ENCODE measurements at places on chromosomes 5 and 9.

- DNase-seq, result no peak
These were observed 46.3 kb downstream of the FAM240B start for GRCh38 chr9:38673399-38674193.

DNA sequence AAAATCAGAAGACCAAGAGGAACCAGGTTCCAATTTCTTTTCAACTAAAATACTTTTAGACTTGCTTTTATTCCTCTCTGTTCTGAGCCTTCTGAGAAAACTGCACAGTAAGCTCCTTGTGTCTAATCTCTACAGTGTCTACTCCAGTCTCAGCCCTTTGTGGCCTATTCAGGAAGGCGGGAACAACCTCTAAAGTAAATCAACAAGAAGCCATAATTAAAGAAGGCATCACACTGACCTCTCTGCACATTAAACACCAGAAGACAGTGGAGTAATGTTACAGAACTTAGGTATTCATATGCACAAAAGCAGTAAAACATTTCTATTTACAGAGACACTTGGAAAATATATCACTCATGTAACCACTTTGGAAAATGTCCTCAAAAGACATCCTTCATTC, 14.9 kb downstream of the XPA start:
- no peak for DNase-seq

GRCh38 chr9:137035507-137035834, 3.6 kb upstream of the FUT7 start:
- DNase-seq, result no peak

DNA sequence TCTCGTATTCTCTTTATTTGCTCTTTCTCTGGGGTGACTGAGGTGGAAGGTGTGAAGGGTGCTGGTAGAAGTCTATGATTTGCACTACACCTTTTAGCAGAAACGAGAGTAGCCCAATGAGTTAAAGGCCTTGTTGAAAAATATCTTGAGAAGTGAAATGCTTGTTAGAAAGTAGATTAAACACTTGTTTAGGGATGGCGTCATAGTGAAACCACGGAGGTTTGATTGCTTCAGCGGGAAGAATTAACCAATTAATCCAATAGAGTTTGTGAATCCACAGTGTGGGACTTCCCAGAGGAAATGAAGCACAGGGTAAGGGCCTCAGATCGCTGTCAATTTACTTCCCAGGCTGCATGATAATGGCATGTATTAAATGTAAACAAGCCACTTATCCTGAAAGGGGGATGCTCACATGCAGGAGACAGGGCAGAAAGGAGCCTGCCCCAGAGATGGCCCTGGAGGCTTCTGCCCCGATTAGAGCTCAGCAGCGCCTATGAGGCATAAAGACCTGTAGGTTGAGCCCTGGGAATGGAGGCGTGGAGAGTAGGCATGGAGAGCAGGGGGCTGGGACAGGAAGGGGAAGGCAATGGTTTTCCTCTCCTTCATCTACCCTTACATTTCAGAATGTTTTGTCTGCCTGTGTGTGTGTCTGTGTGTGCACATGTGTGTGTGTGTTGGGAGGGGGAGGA, 1.5 kb downstream of the FAM170A start:
- DNase-seq, result no peak

- DNase-seq, result no peak
These were observed 231.8 kb downstream of the DRD1 start for GRCh38 chr5:175211956-175212756.

DNA sequence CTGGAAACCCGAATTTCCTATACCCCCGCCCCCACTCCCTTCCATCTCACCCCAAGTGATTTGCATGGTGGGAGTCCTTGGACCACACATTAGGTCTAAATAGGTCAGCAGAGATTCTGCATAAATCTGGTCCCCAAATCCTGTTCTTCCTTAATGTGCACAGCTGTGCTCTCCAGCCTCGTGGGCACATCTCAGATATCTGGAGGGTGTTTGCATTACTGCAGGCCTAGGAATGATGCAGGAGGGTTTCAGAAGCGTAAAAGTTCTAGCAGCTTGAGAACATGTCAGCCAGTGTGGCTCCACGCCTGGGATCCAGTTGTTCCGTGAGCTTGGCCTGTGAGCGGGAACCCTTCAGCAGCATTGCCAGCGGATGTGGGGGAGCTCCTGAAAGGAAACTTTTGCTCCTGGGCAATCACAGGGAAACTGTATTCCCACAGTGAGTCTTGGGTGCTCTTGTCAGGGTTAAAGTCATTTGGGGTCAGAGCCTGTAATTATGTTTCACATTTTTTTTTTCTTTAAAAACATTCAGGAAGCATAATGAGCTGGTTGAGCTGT, 12.9 kb downstream of the ARHGAP26 start:
- no peak for DNase-seq

DNA sequence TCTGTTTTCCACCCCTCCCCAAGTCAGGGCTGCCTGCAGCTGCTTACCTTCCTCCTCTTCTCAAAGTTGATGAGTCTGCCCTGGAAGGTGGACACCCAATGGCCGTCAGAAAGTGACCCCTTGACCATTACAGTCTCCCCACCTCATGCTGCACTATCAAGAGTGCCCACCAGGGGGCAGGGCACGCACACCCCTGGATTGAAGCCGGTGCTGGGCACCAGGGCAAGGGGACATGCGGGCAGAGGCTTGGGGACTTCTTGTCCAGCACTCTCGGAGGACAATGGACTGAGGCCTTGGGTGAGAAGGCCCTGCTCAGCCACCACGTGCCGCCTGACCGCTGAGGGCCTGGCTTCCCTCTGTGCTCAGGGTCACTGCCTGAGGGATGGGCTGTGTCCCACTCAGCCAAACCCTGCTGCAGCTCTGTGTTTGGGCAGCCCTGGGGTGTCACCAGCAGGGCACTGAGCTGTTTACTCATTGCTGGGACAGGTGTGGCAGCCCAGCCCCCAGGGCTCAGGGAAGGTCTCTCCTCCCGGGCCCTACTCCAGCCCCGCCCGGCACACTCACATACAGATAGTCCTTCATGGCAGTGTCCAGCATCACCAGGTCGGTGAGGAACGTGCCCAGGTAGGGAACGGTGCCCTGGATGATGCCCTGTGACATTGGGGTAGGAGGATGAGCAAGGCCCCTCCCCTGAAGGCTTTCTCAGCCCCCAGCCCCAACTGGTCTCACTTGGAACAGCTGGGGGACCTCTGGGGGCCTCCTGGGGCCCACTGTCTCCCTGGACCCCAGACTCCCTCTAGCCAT, 17.7 kb downstream of the RALGDS start:
- DNase-seq, result no peak

GRCh38 chr9:11366585-11367129, 753.9 kb upstream of the PTPRD start:
- no peak for DNase-seq

DNA sequence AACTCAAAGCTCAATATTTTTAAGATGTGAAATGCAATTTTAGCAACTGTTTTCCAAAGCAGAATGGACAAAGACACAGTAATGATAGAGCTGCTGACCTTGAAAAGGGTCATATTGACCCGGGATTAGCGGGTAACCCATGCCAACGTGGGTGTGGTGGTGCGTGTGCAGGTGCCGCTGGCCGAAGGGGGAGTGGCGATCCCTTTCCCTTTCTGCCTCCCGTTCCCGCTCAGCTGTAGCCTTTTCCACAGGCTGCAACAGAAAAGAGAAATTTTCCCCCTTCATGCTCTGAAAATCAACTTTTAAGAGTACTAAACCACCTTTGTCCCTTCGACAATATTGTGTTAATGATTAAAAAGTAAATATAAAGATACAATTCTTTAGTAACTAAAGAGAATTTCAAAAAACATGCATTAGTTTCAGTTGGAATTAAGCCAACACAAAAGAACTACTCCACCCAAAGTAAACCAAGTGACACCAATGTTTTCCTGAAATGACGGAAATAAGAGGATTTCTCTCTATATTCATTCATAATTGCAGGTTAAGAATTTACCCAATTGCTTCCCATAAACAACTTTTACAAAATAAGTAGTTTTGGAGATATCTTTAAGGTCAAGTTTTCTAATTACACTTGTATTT, 105.2 kb downstream of the ZNF608 start:
- DNase-seq, result no peak

GRCh38 chr9:128098297-128099230, 29.0 kb downstream of the PTGES2 start:
- DNase-seq, result peak; percentile 95

GRCh38 chr9:120587328-120587727, 7.4 kb upstream of the CDK5RAP2 start:
- no peak for DNase-seq

- DNase-seq, result no peak
These were observed 76.0 kb downstream of the ACTBL2 start for GRCh38 chr5:57406641-57407040.

- no peak for DNase-seq
These were observed 1.0 kb downstream of the KLF4 start for GRCh38 chr9:107488375-107489143.

DNA sequence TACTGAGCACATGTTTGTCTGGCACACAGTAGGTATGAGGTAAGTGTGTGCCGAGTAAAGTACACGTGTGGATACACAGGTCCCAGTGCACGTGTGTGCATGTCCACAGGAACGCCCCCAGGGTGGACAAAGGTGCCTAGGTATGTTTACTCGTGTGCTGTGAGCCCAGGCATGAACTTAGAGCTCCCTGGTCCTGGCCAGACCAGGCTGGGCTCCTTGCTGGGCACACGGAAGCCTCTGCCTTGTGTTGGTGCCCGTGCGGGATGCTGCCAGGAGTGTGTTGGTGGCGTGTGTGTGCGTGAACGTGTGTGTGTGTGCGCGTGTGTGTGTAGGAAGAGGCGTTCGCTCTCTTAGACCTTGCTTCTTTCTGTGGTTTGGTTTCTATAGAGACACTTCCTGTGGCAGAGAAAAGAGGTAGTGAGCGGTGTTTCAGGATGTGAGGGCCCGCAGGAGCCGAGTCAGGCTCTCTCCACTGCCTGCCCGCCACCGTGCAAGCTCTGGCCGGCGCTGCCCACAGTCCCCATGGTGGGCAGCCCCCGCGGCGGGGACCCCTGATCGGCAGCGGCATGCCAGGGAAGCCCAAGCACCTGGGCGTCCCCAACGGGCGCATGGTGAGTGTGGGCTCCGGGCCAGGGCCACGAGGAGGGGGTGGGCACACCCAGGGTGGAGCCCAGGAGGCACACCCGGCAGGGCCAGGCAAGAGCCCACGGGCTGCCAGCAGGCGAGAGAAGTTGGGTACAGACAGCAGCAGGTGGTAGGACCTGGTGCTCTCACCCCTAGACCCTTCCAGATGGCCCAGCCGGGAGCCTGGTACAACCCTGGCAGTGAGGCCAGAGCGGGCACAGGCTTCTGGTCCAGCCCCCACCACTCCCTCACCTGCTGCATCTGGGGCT, at the start of gene RGS14:
Gene RGS14, plus strand, starts transcription at position 466 of the 893 bp plus-strand sequence. Its CDS starts 101 bp downstream, at position 567.
- DNase-seq, result peak; percentile 94

DNA sequence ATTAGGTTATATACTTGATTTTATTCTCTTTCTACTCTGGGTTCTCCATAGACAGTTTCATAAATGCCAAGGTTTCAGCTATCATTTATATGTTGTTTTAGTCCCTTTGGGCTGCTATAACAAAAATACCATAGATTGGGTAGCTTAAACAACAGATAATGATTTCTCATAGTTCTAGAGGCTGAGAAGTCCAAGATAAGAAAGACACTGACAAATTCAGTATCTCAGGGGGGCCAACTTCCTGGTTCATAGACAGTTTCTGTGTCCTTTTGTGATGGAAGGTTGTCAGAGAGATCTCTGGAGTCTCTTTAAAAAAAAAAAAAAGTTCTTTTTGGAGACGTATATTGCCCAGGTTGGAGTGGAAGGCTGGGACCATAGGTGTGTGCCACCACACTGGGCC, 113.3 kb downstream of the SCAMP1 start:
- no peak for DNase-seq

DNA sequence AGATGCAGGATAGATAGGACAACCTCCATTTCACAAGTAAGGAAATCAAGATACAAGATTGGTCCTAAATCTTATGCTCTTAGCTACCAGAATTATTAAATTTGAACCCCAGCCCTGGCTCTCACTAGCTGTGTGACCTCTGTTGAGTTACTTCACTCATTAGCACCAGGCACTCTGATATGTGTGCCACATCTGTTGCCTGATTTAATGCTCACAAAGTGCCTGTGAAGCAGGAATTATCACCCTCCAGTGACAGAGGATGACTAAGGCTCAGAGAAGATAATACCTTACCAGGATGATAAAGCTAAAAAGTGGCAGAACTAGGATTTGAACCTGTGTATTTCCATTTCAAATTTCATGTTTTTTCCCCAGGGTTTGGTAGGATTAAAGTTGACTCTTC, 110.0 kb downstream of the PLPPR1 start:
- no peak for DNase-seq

- DNase-seq, result no peak
These were observed 102.0 kb downstream of the ARHGAP26 start for GRCh38 chr5:142872217-142872616.

GRCh38 chr5:35202319-35203111, 27.8 kb downstream of the PRLR start:
- DNase-seq, result peak; percentile 61

GRCh38 chr9:33850677-33851076, 33.7 kb downstream of the UBE2R2 start:
- DNase-seq, result no peak

GRCh38 chr5:96070622-96071225, 109.1 kb upstream of the ELL2 start:
- DNase-seq, result no peak

DNA sequence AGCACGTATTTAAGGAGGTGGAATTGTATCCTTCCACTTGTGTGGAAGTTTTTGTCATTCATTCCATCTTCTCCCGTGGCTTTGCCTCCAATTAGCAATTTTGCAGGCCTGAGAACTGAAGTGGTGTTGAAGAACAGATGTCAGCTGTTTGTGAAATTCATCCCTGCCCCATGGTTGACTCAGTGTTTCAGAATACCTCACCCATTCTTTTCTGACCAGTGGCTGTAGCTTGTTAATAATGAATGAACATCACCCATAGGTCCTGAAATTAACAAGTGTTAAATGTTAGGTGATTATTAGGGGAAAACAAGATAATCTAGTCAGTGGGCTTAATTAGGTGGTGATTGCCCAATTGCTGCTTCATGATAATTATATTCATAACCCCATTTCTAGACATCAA, 11.7 kb downstream of the ZNF462 start:
- no peak for DNase-seq

DNA sequence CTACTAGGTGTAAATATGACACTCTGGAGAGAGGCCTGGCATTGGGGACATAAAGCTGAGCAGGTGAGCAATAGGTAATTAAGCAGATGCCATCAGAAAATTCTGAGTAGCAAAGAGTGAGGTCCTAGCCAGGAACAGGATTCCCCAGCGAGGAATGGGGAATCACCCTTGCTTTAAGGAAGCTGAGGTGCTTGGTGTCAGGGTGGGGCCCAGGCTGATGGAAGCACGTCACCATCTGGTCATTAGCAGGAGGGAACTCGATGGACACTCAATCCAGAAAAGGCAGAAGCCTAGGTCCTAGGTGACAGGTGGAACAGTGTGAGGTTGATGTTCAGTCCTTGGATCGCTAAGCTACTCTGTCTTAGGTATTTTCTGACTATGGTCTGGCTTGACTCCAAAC, 562.7 kb upstream of the DAP start:
- DNase-seq, result no peak

- DNase-seq, result no peak
These were observed 9.4 kb upstream of the RNF180 start for GRCh38 chr5:64156261-64156660.

DNA sequence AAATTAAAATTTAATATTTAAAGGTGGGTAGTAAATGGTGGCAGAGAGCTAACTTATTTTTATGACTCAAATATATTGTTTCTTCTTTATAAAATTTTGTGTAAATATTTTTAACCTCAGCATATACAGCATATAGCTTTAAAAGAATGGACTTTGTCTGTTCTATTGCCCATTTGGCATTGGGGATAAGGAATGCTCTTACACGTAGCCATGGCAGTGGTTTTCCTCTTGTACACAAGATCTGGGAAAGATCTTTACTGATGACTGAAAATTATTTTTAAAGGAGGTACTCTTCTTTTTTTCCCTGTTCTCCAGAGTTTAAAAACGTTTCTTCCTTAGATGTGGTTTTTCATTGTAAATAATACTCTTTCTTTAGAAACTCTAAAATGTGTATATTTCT, 75.0 kb downstream of the PBX3 start:
- no peak for DNase-seq

Data from Jurkat, Clone E6-1 (cell line).